Activated T-cell treated with anti-CD3 and anti-CD28 coated beads for 1 hour (primary cell): ENCODE measurements at places on chromosomes 4 and X.

DNA sequence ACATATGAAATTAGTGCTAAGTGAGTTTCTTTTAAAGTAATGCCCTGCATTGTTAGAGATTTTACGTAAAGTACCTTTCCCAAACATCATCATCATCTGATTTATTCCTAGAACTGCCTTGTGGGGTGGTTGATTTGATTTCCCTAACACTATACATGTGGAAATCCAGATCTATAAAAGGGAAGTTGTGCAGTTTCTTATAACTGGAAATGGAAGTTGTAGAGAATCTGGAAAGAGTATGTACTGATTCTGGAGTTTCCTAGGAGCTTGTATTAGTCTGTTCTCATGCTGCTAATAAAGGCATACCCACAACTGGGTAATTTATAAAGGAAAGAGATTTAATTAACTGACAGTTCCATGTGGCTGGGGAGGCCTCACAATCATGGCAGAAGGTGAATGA is 47.9 kb downstream of the BMP2K start:
- no peak for DNase-seq

DNA sequence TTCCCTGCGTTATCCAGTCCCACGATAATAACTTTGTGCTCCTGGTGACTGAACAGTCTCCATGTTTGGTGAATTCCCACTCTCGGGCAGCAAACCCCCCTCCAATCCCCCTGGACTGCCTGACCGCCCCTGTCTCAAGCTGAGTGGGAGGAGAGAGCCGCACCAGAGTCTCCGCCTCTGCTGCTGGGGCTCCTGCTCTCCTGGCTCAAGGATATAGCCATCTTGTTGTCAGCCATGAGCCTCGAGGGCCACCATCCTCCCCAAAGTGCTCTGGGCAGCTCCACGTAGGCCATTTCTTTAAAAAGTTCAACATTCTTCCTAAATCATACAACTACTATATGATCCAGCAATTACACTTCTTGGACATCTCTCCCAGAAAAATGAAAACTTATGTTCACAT is 49.3 kb upstream of the PGRMC1 start:
- no peak for DNase-seq

DNA sequence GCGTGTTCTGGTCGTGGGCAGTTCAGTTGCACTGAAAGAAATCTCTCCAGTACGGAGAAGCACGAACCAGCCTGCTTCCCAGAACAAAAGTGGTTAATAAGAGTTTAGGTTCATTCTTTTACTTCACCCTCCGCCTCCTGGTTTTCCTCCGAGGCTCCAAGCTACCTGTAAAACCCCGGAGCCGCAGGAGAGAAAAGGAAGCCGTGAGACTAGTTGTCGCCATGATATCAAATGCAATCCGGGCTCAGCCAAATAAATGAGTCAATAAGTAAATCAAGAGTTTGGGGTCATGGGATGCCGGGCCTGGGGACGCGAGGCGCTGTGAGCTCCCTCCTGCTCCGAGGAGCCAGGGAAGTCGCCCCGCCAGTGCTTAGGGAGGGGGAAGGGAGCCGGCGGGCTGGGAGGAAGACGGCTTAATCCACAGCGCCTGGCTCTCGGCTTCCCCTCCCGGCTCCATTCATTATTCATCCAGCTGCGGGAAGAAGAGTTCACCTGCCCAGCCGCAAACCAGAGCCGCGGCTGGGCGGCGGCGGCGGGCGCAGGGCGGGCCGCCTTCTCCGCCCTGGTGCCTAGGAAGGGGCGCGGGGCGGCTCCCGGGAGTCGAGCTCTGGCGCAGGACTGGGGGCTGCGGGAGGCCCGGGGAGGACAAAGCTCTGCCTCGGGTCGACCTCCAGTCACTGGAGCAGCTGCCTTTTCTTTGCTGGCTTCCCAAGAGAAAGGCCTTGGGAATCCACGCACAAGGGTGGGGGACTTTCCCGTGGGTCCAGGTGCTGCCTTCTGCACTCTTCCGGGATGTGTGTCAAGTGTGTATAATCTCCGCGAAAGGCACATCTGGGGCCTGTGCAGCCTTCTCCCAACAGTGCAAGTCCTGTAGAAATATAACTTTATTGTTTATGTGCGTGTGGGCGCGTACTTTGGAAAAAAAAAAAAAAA is 1.7 kb downstream of the FRAS1 start:
- no peak for DNase-seq

GRCh38 chr4:24886596-24886995 is 26.2 kb downstream of the CCDC149 start:
- DNase-seq = no peak

DNA sequence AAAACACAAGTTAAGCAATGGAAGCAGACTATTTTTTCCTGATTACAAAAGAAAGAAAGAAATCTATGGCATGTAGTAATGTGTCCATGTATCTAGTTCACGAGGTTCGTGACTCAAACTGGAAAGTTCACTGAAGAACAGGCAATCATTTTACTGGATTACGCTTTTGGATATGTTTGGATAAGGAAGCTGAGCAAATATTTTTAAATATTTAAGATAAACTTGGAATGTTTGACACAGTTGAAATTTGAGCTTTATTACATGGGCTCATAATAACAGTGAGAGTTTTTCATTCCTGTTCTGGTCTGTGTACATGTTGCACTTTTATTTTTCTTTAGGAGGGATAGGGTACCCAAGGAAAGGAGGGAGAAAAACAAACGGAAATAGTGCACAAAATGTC is 244.2 kb upstream of the GK2 start:
- DNase-seq = no peak
